ENCODE measurements at places on chromosomes 6 and 20. TPM values are rescaled to one million over a fixed set of nuclear protein-coding genes. Genes with fewer than 3 reads are reported as not detected.

Gene PLCB4
- total RNA-seq = not detected

Gene PDE7B
- 1.00 TPM for total RNA-seq

Gene FAM229B
- total RNA-seq = 6.6 TPM

Gene MAS1
- not detected for total RNA-seq

Gene NRSN1
- total RNA-seq = not detected
